Stimulated activated CD8-positive, alpha-beta memory T cell treated with anti-CD3 and anti-CD28 coated beads, Interleukin-7, amount 100 ng/mL, for 48 hours (primary cell): ENCODE measurements at places on chromosomes 11 and 22.

- DNase-seq: no peak
These were observed 33.7 kb downstream of the WNT11 start for GRCh38 chr11:76172583-76172982.

GRCh38 chr22:20436307-20436767, 1.3 kb downstream of the SCARF2 start:
- DNase-seq: no peak

GRCh38 chr11:134453441-134453840, 41.4 kb upstream of the B3GAT1 start:
- DNase-seq: no peak

GRCh38 chr11:55669376-55669775, 7.4 kb downstream of the OR4C6 start:
- no peak for DNase-seq

DNA sequence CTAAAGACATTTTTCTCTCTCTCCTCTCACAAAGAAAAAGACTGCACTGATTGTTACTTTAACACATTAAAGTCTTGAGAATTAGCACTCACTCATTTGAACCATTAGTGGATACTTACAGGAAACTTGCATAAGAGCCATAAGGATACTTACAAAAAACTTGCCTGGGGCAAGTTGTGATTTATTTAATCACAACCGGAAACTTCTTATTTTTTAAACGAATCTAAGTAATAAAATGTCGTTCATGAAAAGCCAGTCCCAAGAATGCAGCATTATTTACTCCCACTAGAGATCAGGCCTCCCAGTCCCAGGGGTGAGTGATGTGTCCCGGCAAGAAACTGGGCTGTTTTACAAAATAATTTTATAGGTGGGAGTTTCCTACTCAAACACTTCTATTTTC, 59.3 kb upstream of the TTC12 start:
- no peak for DNase-seq

GRCh38 chr11:120795185-120795584, 228.7 kb upstream of the TBCEL start:
- no peak for DNase-seq

GRCh38 chr11:45436118-45436517, 150.0 kb upstream of the SYT13 start:
- DNase-seq: no peak

- no peak for DNase-seq
These were observed 65.8 kb upstream of the SUSD2 start for GRCh38 chr22:24115247-24116207.

DNA sequence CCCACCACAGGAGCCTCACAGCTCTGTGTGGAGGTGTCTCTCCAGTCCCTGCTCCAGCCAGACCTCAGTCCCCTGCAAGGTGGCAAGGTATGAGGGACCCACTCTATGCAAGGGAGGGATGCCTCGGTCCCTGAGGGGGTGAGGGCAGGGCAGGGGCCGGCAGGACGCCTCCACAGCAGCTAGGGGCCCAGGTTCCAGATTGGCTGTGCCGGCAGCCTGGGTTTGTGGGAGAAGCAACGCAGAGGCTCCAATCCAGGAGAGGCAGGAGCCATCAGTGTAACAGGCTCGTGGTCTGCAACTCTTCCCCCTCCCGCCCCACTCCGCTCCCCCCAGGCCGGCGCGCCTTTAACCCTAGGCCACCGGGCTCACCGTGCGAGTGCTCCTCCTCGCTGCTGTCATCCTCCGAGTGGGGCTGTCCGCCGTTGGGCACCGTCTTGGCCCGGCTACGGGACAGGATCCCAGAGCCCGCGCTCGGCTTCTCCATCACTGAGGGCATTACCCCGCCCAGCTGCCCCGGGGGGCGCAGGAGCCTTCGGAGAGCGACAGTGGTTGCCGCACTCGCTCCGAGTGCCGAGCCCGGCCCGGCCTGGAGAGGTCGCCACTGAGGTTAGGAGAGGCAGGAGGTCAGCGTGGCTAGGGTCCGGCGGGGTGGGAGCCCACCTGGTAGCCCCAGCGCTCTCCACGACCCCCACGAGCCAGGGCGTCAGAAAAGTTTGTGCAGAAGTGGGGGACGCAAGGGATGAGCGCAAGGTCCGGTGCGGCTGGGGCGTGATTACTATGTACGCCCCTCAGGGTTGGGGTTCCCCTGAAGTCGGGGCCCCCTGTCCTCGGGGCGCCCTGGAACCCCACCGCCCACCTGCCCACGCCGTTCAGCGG, 765 bp downstream of the RCOR2 start:
- no peak for DNase-seq

DNA sequence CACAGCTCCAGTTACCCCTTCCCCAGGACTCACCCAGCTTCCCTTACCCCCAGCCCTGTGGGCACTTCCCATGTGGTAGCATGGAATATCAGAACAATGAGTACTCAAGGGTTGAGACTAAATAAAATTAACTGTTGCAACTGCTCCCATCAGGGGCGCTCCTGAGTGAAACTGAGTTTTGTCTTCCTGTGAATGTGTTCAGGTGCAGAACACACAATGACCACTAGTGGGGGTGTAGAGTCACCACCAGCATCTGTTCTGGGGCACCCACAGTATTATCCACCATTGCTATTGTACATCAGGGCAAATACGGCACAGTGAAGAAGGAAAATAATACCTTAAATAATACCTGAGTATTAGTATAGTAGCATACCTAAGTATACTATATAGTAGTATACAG, 689.7 kb downstream of the TBC1D22A start:
- no peak for DNase-seq

DNA sequence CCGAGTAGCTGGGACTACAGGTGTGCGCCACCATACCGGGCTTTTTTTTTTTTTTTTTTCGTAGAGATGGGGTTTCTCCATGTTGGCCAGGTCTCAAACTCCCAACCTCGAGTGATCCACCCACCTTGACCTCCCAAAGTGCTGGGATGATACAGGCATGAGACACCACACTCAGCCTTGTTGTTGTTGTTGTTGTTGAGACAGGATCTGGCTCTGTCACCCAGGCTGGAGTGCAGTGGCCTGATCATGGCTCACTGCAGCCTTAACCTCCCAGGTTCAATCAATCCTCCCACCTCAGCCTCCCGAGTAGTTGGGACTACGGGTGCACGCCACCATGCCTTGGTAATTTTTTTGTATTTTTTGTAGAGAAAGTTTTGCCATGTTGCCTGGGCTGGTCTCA, 23.4 kb upstream of the CLDN5 start:
- no peak for DNase-seq

DNA sequence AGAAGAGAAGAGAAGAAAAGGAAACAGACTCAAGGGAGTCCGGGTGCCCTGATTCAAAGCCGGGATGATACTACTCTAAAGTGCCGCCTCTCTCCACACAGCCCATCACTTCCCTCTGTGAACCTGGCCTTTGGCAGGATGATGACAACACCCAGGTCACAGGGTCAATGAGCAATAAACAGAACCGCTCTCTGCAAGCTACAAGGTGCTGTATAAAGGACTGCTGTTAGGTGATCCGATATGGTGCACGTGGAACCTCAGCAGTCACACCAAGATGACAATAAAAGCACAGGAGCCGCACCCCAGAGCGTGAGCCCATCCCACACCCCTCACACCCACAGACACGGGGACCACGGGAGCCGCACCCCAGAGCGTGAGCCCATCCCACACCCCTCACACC, 10.7 kb downstream of the TTLL1 start:
- no peak for DNase-seq

GRCh38 chr11:43917851-43918250, 24.6 kb upstream of the C11orf96 start:
- DNase-seq: no peak

DNA sequence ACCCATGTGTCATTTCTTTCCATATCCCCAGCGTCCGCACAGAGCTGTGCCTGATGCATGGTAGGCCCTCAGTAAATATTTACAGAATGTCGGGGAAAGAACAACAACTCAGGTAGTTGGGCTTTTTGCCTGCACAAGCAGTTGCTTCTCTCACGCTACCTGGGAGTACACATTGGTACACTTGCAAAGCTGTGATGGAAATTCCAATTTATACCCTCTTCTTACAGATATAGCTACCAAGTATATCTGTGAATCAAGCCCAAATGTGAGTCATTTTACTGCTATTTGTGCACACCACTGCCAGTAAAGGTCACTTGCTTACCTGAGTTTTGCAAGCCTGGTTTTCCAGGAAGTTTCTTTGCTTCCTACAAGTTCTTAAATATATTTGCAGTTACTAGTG, 333.0 kb upstream of the NARS2 start:
- DNase-seq: no peak

- peak; percentile 43 for DNase-seq
These were observed 39.1 kb upstream of the SHISAL1 start for GRCh38 chr22:44351685-44352377.

- no peak for DNase-seq
These were observed 594.2 kb downstream of the METTL15 start for GRCh38 chr11:28702450-28702790.

DNA sequence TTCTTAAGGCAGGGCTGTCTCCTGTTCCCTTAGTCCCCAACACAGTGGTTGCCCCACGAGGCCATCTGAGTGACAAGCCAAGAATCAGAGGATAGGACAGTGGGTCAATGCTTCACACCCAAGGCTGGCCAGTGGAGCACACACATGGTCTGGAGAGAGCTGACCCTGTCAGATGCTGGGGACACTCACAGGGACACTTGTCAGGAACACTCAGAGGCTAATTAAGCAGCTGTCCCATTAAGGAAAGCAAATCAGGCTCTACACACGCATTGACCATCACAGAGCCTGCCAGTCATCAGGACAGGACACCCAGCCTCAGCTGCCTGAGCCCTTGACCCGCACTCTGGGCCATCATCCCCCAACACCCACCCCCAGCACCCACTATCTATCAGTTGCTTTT, 18.2 kb downstream of the GDPD5 start:
- DNase-seq: no peak

DNA sequence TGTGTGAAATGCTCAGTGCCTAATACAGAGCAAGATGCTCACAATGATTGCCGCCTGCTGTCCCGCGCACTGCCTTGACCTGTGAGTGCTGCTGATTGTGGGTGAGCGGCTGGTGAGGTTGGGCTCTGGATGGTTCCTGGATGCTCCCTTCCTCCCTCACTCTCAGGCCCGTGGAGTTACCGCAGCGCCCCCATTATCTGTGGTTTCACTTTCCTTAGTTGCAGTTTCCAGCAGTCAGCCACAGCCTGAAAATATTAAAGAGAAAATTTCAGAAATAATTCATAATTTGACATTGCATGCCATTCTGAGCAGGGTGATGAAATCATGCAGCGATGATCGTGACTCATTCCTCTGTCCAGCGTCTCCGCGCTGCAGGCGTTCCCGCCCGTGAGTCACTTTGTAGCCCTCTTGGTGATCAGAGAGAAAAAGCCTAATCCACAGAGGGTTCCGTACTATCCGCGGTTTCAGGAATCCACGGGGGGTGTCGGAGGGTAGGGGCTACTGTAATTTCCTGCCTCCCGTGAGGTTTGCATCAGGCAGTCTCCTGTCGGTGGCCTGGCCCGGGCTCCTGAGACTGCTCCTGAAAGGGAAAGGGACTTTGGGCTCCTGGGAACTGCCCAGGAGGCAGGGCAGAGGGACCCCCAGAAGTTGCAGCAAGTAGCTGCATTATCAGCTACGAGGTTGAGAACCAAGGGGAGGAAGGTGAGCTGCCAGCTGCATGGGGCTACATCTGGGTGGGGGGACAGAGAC, 10.6 kb downstream of the RPL3 start:
- no peak for DNase-seq

DNA sequence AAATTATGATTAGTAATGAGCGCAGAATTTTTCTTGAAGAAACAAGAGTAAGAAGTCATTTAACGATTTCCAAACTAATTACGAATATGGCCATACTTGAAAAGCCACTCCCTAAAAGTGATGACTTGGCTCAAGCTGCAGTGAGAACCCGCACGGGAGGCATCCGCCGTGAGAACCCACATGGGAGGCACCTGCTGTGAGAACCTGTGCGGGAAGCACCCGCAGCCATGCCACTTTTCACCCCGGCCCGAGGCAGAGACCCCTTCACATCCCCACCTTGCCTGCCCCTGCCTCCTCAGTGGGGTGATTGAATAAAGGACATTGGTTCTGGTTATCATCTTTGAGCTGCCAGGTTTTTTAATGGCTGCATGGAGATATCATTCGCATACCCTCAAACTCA, 89.7 kb downstream of the BRD1 start:
- no peak for DNase-seq

GRCh38 chr11:43866520-43866919, 14.1 kb upstream of the ALKBH3 start:
- DNase-seq: no peak

DNA sequence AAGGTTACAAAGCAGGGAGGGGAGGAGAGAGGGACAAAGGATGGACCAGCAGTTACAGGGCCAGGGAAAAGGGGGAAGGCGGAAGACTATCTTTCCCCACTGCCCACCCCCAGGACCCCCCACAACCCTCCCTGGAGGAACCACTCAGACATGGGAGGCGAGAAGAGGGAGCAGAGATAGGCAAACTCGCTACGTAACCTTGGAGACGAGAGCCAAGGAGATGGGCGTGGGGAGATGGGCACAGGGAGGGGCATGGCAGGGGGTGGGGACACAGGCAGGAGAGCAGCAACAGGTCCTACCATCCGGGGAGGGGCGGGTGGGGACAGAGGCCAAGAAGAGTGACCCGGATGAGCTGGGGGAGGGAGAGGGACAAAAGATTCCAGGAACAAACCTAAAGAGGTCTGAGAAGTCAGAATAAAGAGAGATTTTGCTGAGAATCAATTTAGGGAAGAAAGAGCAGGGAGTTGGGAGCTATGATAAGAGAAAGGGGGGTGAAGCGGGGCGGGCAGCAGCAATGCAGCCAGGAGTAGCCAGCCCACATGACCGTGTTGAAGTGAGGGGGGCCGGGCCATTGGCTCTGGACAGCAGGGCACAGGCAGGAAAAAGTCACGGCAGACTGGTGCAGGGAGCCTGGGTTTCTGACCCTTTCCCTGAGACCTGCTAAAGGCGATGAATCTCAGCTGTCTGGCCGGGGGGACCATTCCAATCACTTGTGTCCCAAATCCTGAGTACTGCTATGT, 128.4 kb downstream of the BUD13 start:
- no peak for DNase-seq

DNA sequence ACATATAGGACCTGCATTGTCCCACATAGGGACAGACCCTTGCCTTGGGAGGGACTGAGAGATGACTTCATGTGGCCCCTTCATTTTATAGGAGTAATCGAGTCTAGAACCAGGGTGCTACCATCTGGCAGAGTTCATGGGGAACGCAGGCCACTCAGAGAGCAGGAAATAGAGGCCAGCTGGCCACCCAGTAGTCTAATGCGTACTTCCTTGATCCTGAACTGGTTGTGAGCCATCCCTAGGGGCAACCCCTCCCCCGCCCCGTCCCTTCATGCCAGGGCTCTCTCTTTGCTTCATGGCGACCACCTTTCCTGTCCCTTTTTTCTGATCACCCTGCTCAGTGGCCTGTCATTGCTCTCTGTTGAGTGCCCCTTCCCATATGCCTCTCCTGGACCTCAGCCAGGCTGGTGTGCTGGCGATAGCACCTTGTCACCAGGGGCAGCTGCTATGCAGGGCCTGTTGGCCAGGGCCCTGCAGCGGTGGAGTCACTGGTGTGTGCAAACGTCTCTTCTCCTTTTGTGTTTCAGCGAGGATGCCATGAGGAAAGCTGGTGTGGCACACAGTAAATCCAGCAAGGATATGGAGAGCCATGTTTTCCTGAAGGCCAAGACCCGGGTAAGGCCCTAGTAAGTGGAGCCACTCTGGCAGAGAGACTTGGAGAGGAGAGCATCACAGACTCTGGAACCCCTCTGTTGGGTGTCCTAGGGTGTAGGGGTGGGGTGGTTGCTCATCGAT, 29.3 kb downstream of the MED15 start:
- no peak for DNase-seq
